ENCODE measurements at places on chromosomes 16 and 17. TPM values are rescaled to one million over a fixed set of nuclear protein-coding genes. Genes with fewer than 3 reads are reported as not detected.

- peak; percentile 29 for DNase-seq
Measured at GRCh38 chr16:7849841-7850240, 517.2 kb downstream of the RBFOX1 start.

- no peak for DNase-seq
Measured at GRCh38 chr16:65624666-65625065, 502.8 kb upstream of the CDH11 start.

GRCh38 chr17:32445497-32445896 lies 1.2 kb downstream of the PSMD11 start:
- DNase-seq = no peak

GRCh38 chr17:49403514-49404289 lies 11.0 kb downstream of the PHB1 start:
- DNase-seq = no peak

DNA sequence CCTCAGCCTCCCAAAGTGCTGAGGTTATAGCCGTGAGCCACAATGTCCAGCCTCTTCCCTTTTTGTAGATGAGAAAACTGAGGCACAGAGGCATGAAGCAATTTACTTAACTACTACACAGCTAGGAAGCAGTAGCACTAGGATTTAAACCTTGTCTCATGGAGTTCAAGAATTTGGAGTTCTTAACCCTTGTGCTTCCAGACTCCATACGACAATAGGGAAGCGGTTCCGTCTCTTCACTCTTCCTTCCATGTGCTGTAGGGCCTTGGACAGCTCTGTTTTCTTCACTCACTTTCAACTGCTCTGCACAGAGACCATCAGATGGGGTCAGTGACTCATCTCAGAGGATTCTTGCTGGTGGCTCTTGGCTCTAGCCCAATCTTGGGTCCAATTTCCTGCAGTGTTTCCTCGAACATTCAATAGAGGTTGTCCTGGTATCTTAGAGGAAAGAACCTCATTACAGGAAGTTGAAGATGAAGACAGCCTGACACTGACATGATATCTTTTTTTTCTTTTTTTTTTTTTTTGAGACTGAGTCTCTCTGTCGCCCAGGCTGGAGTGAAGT lies 19.3 kb downstream of the ITGAL start:
- DNase-seq = no peak

GRCh38 chr17:68853439-68853838 lies 101.8 kb downstream of the ABCA8 start:
- no peak for DNase-seq

- peak; percentile 91 for DNase-seq
Measured at GRCh38 chr17:79919164-79919585, 79.9 kb upstream of the CBX4 start.

GRCh38 chr16:70364399-70364798 lies 17.7 kb downstream of the DDX19A start:
- DNase-seq = no peak

- no peak for DNase-seq
Measured at GRCh38 chr16:4698321-4699045, 5.1 kb downstream of the NUDT16L1 start.

GRCh38 chr16:12907670-12908233 lies 6.4 kb downstream of the SHISA9 start:
- DNase-seq = no peak

- no peak for DNase-seq
Measured at GRCh38 chr17:76379275-76379641, 5.2 kb upstream of the SPHK1 start.

GRCh38 chr17:38881600-38882191 lies 11.8 kb downstream of the LASP1 start:
- DNase-seq = no peak

DNA sequence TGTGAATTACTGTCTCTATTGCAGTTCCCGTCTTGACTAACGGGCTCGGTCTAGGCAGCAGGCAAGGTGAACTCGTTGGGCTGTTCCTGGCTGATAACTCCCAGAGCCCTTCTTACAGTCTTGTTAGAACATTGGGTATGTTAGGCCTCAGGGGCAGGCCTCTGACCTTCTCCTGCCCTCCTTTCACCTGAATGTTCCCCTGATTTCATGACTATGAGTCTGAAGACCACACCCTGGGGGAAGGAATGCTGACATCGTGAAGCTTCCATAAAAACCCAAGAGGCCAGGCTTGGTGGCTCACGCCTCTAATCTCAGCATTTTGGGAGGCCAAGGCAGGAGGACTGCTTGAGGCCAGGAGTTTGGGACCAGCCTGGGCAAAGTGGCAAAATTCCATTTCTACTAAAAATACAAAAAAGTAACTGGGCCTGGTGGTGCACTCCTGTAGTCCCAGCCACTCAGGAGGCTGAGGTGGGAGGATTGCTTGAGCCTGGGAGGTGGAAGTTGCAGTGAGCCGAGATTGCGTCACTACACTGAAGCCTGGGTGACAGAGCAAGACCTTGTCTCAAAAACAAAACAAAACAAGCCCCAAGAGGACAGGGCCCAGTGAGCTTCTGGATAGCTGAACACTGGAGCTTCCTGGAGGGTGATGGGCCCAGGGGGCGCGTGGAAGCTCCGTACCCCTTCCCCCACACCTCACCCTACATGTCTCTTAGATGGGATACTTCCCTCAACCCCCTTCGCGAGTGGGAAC lies 47.8 kb upstream of the FBXO47 start:
- DNase-seq = no peak

DNA sequence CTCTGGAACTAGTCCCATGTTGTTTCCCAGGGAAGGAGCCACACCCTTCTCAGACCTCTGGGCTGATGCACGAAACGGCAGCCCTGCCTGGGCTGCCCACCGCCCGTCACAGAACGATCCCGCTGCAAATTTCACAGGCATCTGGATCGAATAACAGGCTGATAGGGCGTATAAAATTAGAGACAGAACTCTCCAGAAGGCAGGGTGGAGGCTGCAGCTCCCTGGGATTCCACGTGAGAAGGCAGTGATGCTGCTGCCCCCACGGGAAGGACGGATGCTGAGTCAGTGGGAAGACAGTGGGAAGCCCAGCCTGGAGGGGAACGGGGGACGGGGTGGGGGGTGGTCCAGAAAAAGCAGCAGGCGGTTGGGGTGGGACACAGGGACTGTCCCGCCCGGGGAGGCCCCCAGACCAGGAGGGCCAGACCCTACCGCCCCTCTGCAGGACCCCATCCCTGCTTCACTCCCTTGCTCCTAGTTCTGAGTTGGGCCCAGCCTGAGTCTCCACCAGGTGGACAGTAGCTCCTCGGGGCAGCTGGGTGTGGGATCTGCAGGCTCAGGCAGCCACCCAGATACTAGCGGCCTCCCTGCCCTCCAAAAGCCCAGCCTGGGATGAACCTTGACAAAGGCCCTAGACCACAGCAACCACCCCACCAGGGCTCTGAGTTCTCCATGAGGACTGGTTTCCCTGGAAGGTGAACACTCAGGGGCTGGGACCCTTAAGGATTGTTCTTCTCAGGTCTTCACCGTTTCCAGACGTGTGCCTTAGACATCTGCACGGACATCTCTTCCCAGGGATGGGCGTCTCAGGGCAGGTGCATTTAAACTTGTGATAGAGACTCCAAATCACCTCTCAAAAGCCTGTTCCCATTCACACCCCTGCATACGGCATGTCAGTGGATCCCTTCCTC lies 117.8 kb downstream of the METRNL start:
- peak; percentile 21 for DNase-seq

DNA sequence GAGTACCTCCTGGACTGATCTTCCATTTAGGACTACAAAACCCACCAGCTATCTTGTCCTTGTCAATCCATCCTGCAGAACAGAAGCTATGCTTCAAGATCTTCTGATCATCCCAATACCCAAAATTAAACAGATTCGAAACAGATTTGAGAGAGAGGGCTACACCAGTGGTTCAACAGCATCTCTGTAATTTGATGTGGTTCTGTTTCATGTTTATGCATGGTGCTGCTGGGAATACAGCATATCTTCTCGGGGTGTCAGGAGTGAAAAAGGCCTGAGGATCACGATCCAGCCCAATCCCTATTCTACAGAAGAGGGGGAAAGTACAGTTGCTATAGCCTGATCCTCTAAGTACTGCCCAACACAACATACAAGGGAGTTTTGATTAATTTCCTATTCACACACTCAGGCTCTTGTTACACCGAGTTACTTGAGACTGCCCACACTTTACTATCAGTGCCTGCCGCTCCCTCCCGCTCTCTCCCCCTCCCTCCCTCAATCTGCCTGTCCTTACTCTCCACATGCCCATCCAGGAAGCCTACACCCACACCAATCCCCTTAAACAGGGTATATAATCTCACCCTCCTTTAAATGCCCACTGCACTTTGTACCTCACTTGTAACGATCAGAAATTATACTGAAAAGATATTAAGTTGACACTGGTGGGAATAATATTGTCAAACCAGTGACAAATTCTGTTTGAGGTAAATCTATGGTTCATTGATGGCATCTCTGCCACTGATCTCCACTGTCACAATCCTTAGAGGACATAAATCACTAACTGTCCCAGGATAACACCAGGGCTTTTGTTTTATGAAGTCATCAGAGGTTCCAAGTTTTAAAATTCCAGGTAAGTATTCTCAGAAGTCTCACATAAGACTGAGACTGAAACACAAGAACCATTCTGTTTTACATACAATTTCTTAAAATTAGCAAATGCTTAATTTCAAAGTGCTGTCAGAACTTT lies 89.3 kb upstream of the PLEKHM1 start:
- no peak for DNase-seq

- no peak for DNase-seq
Measured at GRCh38 chr16:78509965-78510364, 410.5 kb downstream of the WWOX start.

DNA sequence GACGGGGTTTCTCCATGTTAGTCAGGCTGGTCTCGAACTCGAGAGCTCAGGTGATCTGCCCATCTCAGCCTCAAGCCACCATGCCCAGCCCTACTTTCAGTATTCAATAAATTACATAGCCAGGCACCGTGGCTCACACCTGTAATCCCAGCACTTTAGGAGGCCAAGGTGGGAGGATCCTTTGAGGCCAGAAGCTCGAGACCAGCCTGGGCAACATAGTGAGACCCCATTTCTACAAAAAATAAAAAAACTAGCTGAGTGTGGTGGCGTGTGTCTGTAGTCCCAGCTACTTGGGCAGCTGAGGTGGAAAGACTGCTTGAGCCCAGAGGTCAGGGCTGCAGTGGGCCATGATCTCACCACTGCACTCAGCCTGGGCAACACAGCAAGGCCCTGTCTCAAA lies 8.2 kb downstream of the MIEN1 start:
- DNase-seq = no peak

DNA sequence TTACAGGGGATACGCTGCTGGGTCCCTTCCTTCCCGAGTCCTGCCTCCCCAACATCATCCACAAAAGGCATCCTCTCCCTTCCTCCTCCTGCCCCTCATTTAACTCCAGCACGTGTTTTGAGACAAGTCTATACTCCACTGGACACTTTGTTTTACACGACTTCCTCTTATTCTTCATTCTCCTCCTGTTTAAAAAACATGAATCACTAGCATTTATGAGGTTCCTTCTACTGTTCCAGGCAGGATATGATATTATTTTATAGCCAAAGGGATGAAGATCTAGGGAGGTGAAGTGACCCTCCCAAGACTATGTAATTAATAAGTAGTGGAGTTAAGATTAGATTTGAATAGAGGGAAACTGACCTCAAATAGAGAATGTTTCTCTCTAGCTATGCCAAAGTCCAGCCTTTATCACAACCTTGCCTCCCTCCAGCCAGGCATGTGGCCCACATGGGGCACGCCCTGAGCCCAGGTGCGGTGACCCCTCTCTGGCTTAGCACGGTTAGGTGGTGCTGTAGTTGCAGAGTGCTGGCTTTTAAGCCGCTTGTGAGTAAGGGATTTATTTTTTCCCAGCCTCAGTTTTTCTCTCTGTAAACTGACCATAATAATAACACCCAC lies 1.3 kb upstream of the HSD17B2 start:
- DNase-seq = no peak

GRCh38 chr17:50468304-50469207 lies at the start of gene CHAD:
Gene CHAD, minus strand, starts transcription at chr17:50468880. Its CDS starts 67 bp downstream, at chr17:50468813.
- no peak for DNase-seq

DNA sequence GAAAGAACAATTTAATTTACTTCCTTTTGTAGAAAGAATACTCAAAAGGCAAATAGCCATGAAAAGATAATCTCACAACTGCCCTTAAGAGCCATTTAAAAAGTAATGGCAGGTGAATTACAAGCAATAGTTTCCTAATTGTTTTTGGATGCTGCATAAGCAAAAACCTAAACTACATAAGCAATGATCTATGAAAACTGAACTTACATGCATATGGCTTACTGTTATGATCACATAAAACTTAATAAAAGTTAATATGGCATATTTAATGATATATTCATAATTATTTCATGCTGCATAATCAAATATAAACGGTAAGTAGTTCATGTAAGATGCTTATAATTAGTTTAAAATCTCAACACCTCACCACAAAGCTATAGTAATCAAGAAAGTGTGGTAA lies 18.6 kb downstream of the BRCA1 start:
- DNase-seq = no peak

GRCh38 chr16:35208001-35208935 lies 1748.9 kb downstream of the TP53TG3F start:
- no peak for DNase-seq

GRCh38 chr17:63679214-63679613 lies 20.7 kb downstream of the LIMD2 start:
- DNase-seq = no peak

DNA sequence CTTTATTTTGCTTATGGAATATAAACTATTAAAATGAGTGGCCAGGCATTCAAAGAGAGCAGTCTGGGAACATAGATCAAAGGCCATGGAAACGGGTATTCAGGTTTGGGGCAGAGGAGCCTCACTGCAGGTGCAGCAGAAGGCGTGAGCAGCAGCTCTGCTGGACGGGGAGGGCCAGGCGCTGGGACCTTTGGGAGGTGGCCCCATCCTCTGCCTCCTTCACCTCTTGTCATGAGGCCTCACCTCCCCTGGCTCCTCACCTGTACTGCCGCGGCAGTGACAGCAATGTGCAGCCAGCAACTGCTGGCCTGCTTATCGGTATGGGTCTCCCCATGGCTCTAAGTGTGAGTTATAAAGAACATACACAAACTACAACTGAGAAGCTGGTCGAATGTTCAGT lies 109.4 kb downstream of the CDK5R1 start:
- DNase-seq = peak; percentile 40

GRCh38 chr17:75776386-75777295 lies 8.0 kb upstream of the UNK start:
- no peak for DNase-seq

The FADS6 gene
- 16.6 TPM for total RNA-seq

The CMTM2 gene
- total RNA-seq = 0.78 TPM

The CORO1A gene
- total RNA-seq = 63.6 TPM

The NAGS gene
- 0.86 TPM for total RNA-seq

The NOTUM gene
- total RNA-seq = not detected

The DRC7 gene
- total RNA-seq = 2.3 TPM

The PPY gene
- total RNA-seq = not detected

The KRTAP9-4 gene
- not detected for total RNA-seq

The ITPRIPL2 gene
- total RNA-seq = 14.7 TPM

The COASY gene
- 60.6 TPM for total RNA-seq
